Dermis microvascular lymphatic vessel endothelial cell (primary cell): ENCODE measurements at places on chromosomes 5 and 9. TPM values are rescaled to one million over a fixed set of nuclear protein-coding genes. Genes with fewer than 3 reads are reported as not detected.

The MINAR2 gene
- total RNA-seq, result not detected in 2 replicates

The CD74 gene
- total RNA-seq, result 1.2 and 2.9 TPM in 2 replicates

The PRLR gene
- under 0.01 TPM in 2 replicates for total RNA-seq

The TMEM267 gene
- 4.6 and 5.8 TPM in 2 replicates for total RNA-seq

The PHF24 gene
- under 0.01 TPM in 1 of 2 replicates, not detected in the other for total RNA-seq

The ACTBL2 gene
- not detected in 2 replicates for total RNA-seq

The CDH9 gene
- total RNA-seq, result not detected in 2 replicates

The FOXD4L3 gene
- total RNA-seq, result under 0.01 TPM in 1 of 2 replicates, not detected in the other

The IFNA2 gene
- total RNA-seq, result not detected in 2 replicates

The CCIN gene
- total RNA-seq, result 0.13 and 0.38 TPM in 2 replicates

The PCDHGA6 gene
- 1.2 and 2.4 TPM in 2 replicates for total RNA-seq

The ETF1 gene
- total RNA-seq, result 87.4 and 96.5 TPM in 2 replicates

The PCDHGA11 gene
- 4.0 and 5.4 TPM in 2 replicates for total RNA-seq

The SLCO6A1 gene
- not detected in 2 replicates for total RNA-seq

The C5orf58 gene
- total RNA-seq, result not detected in 2 replicates

The NEUROG1 gene
- total RNA-seq, result not detected in 2 replicates

The PIP5KL1 gene
- total RNA-seq, result 0.39 and 1.0 TPM in 2 replicates

The FGD3 gene
- total RNA-seq, result not detected in 2 replicates

The FCN2 gene
- not detected in 2 replicates for total RNA-seq

The DMRT3 gene
- not detected in 2 replicates for total RNA-seq

The SPEF2 gene
- total RNA-seq, result 0.13 and 0.76 TPM in 2 replicates

The PGM5 gene
- 48.9 and 219 TPM in 2 replicates for total RNA-seq

The FAM153A gene
- not detected in 2 replicates for total RNA-seq

The FAM81B gene
- total RNA-seq, result under 0.01 TPM in 1 of 2 replicates, not detected in the other

The AIF1L gene
- 1.6 and 2.4 TPM in 2 replicates for total RNA-seq

The C8G gene
- 0.51 and 0.77 TPM in 2 replicates for total RNA-seq
